Fibroblast of villous mesenchyme (primary cell): ENCODE measurements at places on chromosomes 5 and 9. TPM values are rescaled to one million over a fixed set of nuclear protein-coding genes. Genes with fewer than 3 reads are reported as not detected.

DNA sequence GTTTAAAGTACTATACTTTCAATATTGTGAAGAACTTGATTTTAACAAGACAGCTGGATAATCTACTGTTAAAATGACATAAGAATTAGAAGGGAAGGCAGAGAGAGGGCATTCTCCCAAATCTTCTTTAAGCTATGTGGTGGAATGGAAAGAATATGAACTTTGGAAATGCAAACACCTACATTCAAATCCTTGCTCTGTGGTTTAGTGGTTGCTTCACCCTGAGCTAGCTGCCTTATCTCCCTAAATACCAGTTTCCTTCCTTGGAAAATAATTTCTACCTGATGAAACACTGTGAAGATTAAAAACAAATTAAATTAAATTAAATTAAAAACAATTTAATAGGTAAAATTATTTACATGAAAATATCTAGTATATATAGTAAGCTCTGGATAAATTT lies 98.5 kb downstream of the GPR21 start:
- DNase-seq = no peak

DNA sequence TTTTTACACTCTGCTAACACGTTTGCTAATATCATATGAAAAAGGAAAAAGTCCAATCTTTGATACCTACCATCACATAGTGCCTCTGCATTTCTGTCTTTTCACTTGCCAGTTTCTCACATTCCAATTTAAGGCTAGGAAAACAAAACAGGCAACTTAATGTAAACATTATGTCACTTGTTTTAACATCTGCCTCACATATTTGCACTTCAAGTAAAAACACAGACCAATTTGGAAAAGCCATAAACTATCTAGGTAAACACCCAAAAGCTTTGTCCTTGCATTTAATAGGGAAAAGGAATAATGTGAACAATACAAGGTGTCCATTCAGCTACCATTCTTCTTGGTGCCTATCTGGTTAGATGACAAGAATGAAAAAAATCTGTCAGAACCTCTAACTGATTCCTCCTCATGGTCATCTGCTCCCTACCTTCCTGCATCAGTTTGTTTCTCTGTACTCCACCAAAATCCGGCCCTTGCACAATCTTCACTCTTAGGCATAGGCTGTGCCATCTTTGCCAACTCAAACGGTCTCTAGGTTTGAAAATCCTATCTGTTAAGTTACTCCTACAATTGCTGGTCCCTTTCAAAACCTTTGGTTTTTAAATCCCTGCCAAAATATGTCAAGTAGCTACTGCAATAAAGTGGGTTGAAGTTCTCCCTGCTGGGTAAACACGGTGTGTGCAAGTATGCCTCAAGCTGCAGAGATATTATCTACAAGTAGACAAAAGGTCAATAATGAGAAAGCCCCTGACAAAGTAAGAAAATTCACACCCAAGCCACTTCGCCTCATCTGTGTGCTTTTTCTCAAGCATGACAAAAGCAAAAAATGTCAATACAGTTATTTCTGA lies 3.4 kb downstream of the TLE1 start:
- peak; percentile 74 for DNase-seq

GRCh38 chr5:85428426-85428934 lies 1043.8 kb upstream of the EDIL3 start:
- no peak for DNase-seq

DNA sequence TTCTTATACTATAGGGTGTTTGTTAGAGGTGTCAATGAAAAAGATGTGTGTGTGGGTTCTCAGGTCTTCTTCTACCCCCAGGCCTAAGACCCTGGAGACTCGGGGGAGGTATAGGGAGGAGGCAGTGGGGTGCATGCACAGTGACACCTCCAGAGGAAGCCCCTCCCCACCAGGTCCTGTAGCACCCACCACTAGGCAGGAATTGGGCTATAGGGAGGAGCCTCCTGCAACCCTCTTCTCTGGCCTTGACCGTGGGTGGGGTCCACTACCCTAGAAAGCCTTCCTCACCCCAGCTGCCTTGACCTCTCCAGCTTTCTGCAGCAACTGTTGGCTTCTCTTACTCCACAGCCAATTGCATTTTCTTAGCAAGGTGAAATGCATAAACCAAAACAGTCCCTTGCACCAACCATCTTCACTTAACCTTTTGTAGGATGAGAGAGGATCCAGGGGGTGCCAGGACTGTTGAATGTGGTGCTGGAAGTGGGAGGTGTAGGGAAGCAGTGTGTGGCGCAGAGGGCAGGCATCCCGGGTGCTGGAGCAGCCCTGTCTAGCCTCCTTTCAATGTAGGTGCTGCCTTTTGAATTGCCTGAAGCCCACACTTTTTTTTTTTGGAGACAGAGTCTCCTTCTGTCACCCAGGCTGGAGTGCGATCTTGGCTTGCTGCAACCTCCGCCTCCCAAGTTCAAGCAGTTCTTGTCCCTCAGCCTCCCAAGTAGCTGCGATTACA lies 128.5 kb downstream of the RGS3 start:
- no peak for DNase-seq

DNA sequence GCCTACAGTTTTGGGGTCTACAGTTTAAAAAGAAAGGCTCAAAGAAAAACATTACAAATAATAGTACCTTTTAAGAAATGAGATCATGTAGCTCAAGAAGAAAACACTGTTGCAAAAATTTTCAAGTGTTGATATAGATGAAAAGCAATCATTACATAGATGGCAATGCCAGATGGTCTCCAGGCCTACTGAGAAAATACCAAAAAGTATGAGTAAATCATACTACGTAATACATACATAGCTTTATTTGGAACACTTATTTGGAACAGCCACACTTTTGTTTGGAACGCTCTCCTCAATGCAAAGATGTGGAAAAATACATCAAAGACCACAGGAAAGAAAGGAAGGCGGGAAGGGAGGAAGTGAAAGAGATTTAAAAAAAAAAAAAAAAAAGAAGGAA lies 44.1 kb downstream of the MARCHF11 start:
- no peak for DNase-seq

DNA sequence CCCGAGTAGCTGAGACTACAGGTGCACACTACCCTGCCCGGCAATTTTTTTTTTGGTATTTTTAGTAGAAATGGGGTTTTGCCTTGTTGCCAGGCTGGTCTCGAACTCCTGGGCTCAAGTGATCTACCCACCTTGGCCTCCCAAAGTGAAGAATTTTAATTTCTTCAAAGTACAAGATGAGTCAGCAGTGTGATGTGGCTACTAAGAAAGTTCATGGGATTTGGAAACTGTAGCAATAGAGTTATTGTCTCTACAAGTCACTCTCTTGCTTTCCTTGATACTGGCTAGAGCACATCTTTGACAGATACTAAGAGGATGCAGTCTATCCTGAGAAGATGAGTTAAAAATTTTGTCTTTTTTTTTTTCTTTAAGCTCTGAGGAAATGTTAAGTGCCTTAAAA lies 1.6 kb downstream of the CREB3 start:
- DNase-seq = no peak

The TGFBI gene
- total RNA-seq = 281 and 496 TPM in 2 replicates
